ENCODE measurements at places on chromosomes 12 and 14.

GRCh38 chr14:89351516-89352404 lies 65.3 kb downstream of the FOXN3 start:
- no peak for DNase-seq

DNA sequence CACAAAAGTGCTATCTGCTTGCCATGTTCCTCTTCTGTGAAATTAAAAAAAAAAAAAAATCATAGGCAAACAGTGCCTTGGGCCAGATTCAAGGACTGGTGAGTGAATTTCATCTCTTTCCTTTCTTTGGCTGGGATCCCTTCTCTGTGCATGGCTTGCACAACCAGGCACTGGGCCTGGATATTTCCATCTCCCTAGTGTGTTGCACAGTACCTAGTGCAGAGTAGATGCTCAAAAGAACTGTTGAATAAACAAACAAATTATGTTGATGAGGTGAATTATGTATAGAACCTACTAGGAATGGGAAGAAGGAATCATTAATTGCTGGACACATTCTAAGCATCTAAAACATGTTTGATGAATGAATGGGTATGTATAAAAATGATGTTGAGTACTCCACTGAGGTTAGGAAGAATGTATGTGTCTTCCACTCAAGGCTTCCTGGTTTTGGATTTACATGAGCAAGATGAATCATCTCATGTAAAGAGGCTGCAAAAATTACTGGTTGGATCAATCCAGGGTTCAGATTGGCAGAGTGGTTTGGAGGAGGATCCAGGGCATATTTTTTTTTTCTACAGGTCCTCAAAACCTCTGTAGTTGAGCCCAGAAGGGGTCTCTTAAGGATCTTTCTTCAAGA lies 93.2 kb downstream of the EMP1 start:
- DNase-seq: no peak

GRCh38 chr14:32588448-32589320 lies 259.6 kb downstream of the AKAP6 start:
- DNase-seq: no peak

GRCh38 chr12:58086930-58087329 lies 145.6 kb downstream of the ATP23 start:
- no peak for DNase-seq

GRCh38 chr12:66035288-66035966 lies 95.1 kb downstream of the LLPH start:
- DNase-seq: peak; percentile 44

All from SJSA1 (cell line).